Fibroblast of mammary gland (primary cell): ENCODE measurements at places on chromosomes 5 and 9.

- DNase-seq = no peak
Observed at GRCh38 chr9:91904588-91905236, 45.3 kb downstream of the ROR2 start.

- peak; percentile 66 for DNase-seq
Observed at GRCh38 chr5:43065948-43066798, 26.1 kb upstream of the ANXA2R start.

DNA sequence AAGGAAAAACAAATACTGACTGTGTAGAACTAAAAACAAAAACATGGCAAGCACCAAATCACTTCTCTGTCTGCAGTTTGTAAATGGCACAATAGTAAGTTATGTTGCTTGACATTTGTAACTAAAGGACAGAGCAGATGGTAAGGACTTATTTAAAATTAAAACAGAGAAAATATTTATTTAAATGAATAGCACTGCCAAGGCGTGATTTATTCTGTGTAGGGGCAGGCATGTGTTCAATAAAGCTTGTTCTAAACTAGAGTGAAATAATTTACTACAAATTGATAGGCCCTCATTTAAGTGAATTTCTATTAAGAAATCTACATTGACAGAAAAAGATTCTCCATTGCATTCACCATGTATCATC, 231.5 kb downstream of the CYLC2 start:
- no peak for DNase-seq

GRCh38 chr5:166551384-166551783, 1740.1 kb upstream of the WWC1 start:
- peak; percentile 0 for DNase-seq

- no peak for DNase-seq
Observed at GRCh38 chr9:137733429-137733828, 114.6 kb downstream of the EHMT1 start.

DNA sequence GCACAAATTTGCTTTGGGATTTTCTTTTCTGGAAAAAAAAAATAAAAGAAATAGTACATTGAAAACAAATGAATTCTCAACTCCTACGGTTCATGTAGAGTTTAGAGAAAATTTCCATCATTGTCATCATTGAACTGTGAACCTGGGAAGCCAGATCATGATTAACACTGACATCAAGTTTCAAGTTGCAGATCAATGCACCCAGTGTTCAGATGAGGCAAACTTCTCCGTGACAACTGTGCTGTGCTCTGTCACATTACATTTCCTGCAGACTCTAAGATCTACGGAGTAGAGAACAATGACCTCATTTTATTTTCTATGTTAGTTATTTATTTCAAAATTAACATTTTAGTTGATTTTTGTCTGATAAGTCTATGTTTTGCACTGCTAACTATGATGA, 99.7 kb downstream of the MAP1B start:
- no peak for DNase-seq

DNA sequence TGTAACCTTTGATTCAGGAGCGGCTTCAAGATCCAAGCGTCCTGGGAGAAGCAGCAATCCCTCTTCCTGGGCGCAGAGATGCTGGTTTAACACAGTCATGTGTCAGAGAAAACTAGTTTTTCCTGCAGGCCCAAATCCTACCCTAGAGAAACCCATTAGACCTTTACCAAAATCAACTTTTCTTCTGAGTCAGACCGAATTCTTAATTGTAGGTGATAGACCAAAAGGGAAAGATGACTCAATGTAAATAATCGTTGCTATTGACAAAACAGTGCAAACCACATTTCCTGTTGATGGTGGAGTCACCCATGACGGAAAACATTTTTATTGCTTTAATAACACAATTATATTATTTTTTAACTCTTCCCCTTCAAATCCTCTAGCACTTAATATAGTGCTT, 40.1 kb downstream of the SLC1A1 start:
- peak; percentile 71 for DNase-seq

GRCh38 chr9:36791222-36791950, 218.7 kb downstream of the MELK start:
- DNase-seq = no peak

DNA sequence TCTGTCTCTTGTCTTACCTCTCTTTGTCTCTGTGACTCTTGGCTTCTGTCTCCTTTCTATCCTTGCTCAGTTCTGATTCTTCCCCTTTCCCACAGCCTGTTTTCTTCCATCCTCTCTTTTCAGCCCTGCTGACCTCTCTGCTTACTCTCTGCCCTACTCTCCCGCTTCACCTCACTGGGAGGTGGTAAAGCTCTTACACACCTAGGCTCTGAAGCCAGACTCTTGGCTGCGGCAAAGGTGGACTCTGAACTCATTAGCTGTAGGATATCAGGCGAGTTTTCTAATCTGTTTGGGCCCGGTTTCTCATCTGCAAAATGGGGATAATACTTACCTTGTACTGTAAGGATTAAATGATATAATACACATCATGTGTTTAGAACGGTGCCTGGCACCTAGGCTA, 11.1 kb downstream of the PCDH1 start:
- no peak for DNase-seq

- DNase-seq = no peak
Observed at GRCh38 chr5:65928860-65929259, 2.5 kb downstream of the ERBIN start.

DNA sequence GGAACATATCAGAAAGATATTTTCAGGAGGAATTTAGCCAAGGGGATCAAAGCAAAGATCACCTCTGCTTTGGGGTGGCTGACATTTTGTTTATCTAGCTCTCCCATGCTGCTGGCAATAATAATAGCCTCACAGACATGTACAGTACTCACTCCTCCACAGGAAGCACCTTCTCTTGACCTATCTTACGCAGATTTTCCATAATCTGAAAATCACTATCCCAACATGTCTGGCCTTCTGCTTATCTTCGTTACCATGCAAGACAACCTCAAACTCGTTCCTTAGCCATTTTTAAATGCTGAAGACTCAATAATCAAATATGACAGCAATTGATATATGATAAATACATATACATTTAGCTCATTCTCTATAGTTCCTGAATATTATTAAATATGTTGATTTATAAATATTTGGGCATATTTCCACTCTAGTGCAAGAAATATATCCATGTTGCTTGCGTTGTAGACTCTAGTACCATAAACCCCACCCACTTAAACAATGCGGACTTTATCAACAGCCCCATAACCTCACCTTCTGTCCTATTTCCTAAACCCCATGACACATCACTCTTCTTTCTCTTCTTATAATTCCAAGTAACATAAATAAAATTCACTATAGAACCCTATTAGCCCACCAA, 18.0 kb downstream of the ZNF608 start:
- DNase-seq = no peak

- no peak for DNase-seq
Observed at GRCh38 chr9:83235526-83235925, 172.6 kb upstream of the RASEF start.

DNA sequence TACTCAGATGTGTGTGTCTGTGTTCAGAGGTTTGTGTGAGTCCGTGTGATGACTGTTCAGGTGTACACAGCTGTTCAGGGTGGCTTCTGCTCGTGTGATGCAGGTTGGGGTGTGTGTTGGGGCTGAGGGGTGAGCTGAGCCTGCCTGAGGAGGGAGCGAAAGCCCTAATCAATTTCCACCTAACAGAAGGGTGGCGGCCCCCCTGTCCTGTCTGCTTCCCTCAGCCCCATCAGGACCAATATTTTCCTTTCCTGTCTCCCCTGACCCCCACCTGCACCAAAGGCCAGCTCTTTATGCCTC, 30.2 kb downstream of the LHX2 start:
- no peak for DNase-seq

GRCh38 chr9:114012126-114012525, 66.0 kb downstream of the AMBP start:
- no peak for DNase-seq

DNA sequence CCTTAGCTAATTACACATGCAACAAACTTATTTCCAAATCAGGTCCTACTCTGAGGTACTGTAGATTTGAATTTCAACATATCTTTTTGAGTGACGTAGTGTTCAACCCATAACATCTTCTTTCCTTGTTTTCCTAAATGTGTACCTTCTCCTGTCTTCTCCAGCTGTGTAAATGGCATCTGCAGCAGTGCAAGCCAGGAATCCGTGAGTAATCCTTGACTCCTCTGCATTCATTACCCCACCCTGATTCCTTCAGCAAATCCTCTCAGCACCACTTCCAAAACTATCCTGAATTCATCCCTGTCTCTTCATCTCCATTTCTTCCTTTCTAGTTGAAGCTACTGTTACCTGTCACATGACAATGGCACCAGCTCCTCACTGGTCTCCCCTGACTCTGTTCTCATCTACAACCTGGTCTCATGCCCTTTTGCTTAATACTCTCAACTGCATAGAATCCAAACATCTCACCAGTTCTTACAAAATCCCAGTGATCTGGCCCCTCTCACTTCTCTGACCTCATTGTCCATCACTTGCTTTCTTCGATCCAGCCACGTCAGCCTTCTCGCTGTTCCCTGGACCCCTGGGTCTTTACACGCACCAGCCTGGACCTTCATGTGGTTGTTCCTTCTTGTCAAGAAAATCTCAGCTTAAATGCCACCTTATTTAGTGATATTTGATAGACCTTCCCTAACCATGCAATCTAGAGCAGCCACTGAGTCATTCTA, 14.6 kb upstream of the TRAF1 start:
- peak; percentile 80 for DNase-seq

DNA sequence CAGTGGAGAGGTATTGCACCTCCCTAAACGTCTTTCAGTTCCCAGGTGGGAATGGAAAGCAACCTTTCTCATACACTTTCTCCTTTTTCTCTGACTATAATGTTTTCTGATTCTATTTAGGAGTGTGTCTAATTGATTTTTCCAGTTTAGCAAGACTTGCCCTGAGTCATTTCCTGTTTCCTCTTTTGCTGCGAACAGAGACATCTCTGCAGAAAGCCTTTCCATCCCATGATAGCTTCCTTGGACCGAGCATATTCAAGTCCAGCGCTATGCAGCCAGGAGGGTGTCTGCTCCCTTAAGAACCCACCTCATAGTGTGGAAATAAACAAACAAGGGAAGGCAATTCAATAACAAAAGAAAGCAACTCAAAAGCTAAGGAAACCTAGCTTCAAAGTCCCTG, 60.0 kb upstream of the CDH6 start:
- peak; percentile 5 for DNase-seq

DNA sequence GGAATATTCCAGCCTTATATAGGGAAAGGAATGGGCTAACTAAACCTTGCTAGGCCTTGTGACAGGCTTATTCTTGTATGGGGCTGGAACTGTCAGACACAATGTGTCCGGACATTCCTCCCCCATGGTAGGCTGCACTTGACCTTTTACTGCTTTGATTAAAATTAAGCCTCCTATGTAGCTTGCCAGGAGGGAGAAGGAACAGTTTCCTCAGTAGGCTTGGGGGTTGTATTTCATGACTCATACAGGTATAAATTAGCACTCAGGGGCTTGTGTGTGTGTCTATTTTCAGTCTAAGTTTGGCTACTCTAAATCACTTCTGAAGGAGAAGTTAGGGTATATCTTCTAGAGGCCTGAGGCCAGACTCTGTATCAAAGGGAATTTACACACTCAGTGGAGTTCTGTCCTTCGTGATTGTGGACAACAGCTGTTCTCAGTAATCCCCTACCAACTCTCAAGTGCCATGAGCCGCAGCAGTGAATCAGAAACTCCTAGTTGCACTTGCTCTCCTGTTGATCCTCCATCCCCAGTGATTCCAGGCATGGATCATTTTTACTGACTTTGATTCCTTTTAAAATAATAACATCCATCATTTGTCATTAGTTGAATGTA, 16.4 kb downstream of the ADAMTS16 start:
- DNase-seq = no peak

GRCh38 chr9:117723986-117724625, 19.9 kb downstream of the TLR4 start:
- no peak for DNase-seq

DNA sequence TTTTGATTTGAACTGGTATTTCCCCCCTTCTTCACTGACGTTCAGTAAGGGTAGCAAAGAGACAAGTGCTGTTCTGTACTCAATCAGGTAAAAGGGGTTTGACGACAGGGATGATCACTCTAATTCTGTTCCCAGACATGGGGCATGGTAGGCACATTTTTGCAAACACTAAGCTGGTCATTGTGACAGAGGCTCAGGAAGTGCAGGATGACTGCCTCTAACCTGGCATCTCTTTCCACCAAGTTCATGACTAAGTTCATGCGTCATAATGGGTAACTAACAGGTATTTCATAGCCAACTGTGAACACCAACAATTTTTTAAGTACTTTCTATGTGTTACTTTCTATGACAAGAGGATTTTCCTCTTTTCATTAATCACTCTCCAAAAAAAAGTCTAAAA, 166.5 kb downstream of the MAPKAP1 start:
- no peak for DNase-seq

DNA sequence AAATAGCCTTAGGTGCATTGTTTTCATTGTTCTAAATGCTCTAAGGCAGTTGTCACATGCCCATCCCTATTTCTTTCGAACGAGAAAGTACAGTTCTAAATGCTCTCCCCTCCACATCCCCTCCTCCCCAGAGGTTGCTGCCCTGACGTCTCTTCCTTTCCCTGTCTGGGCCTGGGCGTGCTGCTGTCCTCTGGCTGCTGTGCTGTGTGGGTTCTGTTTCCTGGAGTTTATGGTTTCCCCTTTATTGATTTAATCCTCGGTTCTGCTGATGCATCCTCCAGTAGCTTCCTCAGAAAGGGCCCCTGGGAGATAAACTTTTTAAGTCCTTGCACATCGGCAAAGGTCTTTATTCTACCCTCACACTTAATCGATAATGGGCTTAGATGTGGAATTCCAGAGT, 48.8 kb downstream of the MVB12B start:
- DNase-seq = peak; percentile 32

DNA sequence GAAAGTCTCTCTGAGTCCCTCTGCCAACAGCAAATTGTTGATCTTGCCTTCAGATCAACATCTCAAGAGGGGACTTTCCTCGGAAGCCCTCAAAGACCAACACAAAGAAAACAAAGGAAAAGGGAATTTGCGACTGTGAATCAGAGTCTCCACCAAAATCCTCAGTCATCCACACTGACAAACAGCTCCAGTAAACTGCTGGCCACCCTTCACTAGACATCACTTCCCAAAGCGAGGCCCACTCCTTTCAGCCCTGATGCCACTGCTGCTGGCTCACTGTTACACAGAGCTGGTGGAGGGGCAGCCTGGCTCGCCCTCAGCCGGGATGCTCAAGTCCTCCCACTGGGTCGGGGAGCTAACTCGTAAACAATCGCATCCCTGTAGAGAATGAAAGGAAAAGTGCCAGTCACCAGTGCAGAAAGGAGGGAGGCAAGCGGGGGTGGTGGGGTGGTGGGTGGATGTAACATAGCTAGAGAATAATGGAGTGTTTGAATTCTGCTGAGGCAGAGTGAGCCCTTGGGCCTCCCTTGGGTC, 1.3 kb downstream of the FGF1 start:
- no peak for DNase-seq

DNA sequence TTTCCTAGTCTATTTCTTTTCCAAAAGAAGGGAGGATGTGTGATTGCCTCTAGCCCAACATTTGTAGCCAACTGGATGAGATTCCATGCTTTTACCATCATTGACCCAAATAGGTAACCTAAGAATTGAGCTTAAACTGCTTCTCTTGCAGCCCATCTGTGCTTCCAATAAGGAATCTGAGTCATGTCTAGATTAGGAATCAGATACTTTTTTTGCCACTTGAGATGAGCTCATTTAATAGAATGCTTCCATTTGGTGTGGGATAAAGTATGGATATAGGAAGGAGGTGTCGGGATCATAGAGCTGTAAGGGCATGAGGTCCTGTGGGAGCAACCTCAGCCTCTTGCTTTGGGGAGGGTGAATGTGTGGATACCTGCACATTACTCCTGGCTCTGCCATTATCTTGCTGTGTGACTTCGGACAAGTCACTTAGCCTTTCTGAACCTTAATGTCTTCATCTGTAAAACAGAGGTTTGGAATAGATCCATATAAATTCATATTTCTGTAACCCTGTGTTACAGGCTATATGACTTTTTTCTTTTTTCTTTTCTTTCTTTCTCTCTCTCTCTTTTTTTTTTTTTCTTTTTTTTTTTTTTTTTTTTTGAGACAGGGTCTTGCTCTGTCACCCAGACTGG, 56.2 kb downstream of the MAP1B start:
- no peak for DNase-seq
